ENCODE measurements at places on chromosomes 6 and 20.

- no peak for DNase-seq
Measured at GRCh38 chr20:35912881-35913280, 41.4 kb downstream of the SCAND1 start.

DNA sequence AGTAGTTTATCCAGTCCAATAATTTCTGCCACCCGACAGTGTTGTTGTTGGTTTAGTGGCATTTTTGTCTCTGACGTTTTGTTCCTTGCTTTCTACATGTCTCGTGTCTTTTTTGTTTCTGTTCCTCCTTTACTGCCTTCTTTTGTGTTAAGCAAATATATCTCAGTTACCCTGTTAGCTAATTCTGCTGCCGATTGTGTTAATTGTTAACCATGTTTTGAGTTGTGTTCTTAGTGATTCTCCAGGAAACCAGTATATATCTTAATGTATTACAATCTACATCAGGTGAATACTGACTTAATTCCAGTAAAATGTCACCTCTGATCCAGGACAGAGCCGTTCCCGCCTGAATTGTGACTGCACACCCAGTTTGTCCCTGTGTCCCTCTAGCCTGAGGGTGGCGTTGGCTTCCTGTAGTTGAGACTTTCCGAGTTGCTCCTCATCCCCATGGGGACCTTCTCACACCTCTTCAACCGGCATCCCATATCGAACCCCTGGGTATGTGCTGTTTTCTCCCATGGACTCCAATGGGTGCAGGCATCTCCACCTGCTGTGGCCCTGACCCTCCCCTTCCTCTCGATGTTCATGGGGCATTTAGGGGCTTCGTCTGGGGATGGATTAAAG lies 35.8 kb upstream of the BHLHE23 start:
- DNase-seq, result no peak

- no peak for DNase-seq
Measured at GRCh38 chr6:139367810-139368351, 6.6 kb downstream of the CITED2 start.

DNA sequence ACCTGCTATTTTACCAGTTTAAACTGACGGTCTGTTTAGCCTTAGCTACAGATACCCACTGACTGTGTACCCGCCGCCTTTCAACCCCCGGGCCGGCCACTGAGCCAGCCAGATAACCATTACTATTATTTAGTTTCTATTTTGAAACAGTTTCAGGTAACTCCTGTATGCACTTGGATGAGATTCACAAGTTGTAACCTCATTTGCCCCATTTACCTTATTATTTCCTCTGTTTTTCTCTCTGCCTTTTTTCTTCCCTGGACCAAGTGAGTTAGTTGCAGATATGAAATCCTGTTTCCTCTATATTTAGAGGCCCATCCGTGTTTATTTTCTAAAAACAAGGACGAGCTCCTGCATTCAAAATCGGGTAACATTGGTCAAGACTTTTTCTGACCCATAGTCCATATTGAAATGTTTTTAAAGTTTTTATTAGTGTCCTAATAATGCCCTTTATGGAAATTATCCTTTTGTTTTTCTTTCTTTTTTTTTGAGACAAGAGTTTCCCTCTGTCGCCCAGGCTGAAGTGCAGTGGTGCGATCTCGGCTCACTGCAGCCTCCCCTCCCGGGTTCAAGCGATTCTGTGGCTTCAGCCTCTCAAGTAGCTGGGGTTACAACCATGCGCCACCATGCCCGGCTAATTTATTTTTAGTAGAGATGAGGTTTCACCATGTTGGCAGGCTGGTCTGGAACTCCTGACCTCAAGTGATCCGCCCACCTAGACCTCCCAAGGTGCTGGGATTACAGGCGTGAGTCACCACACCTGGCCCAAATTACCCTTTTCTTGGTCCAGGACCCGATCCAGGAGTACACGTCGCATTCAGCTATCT lies 767 bp downstream of the AP5S1 start:
- DNase-seq, result no peak

DNA sequence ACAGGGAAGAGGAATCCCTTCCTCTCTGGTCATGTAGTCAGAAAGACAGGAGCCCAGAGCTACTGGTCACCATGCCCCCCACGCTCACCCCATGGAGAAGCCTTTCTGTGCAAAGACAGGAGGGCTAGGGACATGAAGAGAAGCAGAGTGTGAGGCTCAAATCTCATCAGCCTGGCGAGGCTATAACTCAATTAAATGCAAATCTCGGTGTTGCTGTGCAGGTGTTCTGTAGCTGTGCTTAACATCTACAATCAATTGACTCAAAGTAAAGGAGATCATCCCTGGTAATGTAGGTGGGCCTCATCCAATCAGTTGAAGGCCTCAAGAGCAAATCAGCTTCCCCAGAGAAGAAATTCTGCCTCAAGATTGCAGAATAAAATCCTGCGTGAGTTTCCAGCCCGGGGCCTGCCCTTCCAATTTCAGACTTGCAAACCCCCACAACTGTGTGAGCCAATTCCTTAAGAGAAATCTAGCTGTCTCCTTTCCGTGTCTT lies 64.4 kb downstream of the CHMP4B start:
- DNase-seq, result no peak

GRCh38 chr6:41644297-41644879 lies 6.1 kb downstream of the MDFI start:
- no peak for DNase-seq

DNA sequence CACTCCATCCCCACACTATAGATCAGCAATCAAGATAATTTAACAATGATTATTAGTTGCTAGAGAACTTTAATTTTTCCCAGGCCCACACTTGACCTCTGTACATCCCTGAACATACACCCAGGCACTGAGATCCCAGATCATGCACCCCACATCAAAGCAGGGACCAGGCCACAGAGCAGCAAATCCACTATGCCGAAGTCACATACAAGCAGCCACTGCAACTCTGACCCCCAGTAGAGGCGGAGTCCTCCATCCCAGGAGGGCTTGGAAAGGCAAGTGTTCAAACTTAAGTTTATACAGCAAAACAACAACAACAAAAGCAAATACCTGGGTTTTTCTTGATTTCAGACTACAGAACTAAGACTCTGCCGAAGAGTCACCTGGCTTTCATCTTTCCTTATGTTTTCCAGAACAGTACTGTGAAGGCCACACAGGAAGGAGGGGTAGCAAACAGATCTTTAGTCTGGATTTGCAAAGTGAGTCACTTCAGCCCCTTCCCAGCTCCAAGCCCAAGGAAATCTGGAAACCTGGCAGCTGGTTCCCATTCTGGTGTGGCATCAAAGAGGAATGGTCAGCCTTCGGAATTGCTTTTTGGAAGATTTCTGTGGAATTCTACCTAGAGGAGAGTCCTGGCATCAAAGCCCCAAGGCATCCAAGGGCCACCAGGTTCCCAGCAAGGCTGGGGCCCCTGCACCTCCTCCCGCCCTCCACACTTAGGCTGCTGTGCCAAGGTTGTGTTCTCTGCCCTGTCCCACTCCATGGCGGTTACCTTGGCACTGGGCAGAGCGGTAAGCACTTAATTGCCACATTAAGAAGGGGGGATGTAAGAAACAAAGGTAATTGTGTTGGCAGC lies 7.3 kb downstream of the JAG1 start:
- no peak for DNase-seq

DNA sequence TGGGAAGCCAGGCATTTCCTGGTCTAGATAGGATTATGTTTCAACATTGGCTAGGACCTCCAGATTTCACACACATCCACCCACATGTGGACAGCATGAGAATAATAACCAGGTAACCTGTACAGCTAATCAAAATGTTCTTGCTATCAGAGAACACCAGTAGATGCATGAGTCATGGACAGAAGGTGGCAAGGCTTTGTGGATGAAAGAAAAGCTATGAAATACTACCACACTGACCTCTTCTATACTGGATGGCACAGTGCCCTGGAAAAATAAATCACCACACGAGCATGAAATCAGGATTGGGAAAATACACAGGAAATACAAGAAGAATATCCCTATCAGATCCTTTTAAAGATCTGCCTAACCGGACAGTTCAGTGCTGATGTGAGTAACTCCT lies 113.0 kb downstream of the GMDS start:
- DNase-seq, result no peak
